Stimulated activated CD8-positive, alpha-beta memory T cell treated with anti-CD3 and anti-CD28 coated beads, Interleukin-15, amount 100 ng/mL, for 4 hours (primary cell): ENCODE measurements at places on chromosomes 12 and 14.
A peak's percentile ranks its signal among the peaks of the same experiment; 100 is the strongest.

DNA sequence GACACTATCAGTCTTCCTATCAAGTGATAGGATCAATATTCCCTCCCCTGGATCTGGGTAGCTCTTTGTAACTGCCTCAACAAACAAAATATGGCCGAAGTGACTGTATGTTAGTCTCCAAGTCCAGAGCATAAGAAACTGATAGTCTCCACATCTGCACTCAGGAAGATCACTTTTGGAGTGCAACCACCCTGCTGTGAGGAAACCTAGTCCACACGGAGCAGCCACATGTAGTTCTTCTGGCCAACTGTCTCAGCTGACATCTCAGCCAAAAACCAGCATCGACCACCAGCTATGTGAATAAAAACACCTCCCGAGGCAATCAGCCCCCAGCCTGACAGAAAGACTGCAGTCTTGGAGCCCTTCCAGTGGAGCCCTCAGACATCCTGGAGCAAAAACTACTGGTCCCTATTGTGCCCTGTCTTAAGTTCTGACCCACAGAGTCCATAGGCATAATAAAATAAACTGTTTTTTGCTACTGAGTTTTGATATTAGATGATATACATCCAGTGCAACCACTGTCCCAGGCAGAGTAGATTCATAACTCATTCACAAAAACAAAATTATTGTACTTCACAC lies 143.8 kb downstream of the MED13L start:
- no peak for DNase-seq

- no peak for DNase-seq
Measured at GRCh38 chr14:70652871-70653270, 11.2 kb downstream of the TTC9 start.

GRCh38 chr12:108495054-108495453 lies 20.0 kb upstream of the FICD start:
- no peak for DNase-seq

GRCh38 chr12:85874031-85874461 lies at the start of gene NTS:
Gene NTS (plus strand): TSS chr12:85874295. CDS start chr12:85874404, 109 bp downstream.
- DNase-seq = no peak

- no peak for DNase-seq
Measured at GRCh38 chr12:25208554-25208953, 13.5 kb downstream of the ETFRF1 start.

DNA sequence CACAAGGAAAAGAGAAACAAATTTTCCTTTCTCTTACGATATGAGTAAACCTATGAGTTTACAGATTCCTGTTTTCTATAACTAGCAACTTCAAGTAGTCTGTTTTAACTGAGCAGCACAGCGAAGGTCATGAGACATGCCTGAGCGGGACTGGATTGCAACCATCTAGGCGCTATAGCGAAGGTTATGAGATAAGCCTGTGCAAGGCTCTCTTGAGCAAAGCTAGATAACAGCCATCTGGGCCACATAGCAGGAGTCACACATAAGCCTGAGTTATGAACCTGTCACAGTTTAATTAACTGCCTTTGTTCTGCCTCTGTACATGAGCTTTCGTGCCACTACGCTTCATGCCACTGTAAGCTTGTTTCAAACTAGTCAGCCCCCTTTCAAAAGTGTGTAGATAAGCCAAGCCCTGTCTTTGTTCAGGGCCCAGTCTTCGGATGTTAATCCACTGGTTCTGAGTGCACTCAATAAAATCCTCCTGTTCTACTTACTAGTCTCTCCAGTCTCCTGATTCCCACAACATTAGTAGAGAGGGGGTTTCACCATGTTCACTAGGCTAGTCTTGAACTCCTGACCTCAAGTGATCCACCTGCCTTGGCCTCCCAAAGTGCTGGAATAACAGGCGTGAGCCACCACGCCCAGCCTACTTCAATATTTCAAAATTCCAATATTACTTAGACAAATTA lies 47.1 kb downstream of the SEC23A start:
- no peak for DNase-seq

DNA sequence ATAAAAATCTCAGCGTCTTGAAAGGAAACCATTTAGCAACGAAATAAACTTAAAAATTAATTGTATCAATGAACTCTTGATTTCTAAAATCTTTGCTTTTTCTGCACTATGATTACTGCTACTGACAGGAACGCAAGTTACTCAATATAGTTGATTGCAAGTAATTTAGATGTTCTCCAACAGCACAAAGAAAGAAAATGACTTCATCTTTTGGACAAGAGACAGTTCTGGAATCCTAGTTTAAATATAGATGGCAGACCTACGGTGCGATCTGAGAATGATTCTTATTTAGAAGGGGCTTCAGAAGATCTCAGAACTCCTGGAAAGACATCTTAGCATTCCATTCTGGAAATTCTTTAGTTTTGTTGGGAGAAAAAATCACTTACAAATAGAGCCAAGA lies 1.4 kb upstream of the SUDS3 start:
- no peak for DNase-seq

GRCh38 chr12:48296586-48297282 lies 54.0 kb downstream of the ZNF641 start:
- DNase-seq = no peak

- no peak for DNase-seq
Measured at GRCh38 chr14:60184146-60184904, 19.1 kb upstream of the DHRS7 start.

- DNase-seq = no peak
Measured at GRCh38 chr12:122862872-122863701, 27.8 kb downstream of the HIP1R start.

GRCh38 chr12:22518998-22519397 lies 25.3 kb downstream of the C2CD5 start:
- DNase-seq = no peak

DNA sequence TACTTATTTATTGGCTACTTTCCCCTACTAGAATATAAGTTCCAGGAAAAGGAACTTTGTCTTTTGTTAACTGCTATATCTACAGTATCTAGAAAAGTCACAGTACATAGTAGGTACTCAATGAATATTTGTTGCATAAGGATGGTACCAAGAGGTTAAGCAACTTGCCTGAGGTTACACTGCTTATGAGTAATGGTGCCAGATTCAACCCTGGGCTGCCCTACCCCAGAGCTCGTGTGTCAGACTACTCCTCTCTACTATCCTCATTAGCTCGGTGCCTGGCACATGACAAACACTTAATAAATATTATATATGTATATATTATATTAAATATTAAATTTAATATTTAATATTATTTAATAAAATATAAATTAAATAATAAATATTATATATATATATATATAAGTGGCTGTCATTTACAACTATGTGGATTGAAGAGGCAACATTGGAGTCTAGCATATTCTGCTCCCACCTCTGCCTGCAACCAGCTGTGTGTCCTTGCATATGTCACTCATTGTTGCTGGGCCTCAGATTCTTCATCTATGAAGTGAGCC lies 25.4 kb downstream of the UTP20 start:
- no peak for DNase-seq

GRCh38 chr14:62381311-62382070 lies 619.3 kb downstream of the SNAPC1 start:
- no peak for DNase-seq

- DNase-seq = no peak
Measured at GRCh38 chr14:98623788-98624415, 648.1 kb downstream of the BCL11B start.

GRCh38 chr12:42208574-42208973 lies 29.5 kb downstream of the YAF2 start:
- no peak for DNase-seq

DNA sequence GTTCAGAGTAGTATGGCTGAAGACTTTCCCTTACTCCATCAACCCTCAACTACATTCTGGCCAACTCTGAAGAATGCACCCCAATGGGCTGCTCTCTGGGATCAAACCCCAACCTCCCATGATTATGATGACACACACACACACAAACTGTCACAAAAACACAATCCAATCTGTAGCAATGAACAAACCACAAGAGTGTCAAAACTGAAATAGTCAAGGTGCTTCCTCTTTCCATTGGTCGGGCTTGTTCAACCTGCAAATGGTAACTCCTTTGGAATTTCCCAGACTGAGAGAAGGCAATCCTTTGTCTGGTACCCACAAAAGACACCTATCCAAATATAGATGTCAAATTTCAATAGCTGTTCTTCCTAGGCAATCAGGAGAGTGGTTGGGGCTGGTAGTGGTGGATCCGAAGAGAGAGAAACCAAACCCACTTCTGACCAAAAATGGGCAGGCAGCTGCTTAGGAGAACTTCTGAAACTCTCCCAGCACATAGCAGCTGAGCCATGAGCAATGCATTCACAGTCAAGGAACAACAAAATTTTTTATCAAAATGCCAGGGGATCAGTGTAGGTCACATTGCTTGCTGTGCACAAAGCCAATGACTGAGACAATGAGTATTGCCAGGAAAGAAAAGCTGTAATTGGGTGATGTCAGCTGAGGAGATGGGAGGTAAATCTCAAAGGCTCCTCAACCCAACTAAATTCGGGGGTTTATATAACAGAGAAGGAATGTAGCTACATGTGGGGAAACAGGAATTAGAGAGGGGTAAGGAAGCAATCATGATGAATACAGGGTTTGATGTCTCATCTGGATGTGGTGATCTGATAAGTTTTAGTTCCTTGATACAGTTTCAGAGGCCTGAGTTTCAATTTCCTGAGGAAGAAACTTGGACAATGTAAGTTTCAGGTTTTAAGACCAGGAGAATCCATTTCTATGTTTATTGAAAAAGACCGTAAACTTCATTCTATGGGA lies 191.4 kb downstream of the KITLG start:
- DNase-seq = no peak

GRCh38 chr14:55807053-55807880 lies 227.3 kb downstream of the KTN1 start:
- DNase-seq = peak; percentile 56

DNA sequence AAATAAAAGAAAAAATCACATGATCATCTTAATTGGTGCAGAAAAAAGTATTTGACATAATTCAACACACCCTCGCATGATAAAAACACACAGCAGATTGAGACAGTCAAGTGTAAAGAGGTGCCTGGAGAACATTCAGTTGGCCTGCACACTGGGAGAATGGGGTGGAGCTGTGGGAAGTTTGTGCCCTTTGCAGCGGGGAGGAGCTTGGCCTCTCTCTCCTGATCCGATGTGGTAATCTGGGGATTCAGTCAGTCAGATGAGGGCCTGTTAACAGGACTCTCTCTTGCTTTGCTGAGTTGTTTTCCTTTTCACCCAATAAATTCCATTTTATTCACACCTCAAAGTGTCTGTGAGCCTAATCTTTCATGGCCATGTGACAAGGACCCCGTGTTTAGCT lies 5.9 kb downstream of the SERPINA6 start:
- no peak for DNase-seq
